ENCODE measurements at places on chromosomes 12 and 14.

- peak; percentile 47 for DNase-seq
These were observed 11.8 kb upstream of the SYNE2 start for GRCh38 chr14:63840981-63841380.

DNA sequence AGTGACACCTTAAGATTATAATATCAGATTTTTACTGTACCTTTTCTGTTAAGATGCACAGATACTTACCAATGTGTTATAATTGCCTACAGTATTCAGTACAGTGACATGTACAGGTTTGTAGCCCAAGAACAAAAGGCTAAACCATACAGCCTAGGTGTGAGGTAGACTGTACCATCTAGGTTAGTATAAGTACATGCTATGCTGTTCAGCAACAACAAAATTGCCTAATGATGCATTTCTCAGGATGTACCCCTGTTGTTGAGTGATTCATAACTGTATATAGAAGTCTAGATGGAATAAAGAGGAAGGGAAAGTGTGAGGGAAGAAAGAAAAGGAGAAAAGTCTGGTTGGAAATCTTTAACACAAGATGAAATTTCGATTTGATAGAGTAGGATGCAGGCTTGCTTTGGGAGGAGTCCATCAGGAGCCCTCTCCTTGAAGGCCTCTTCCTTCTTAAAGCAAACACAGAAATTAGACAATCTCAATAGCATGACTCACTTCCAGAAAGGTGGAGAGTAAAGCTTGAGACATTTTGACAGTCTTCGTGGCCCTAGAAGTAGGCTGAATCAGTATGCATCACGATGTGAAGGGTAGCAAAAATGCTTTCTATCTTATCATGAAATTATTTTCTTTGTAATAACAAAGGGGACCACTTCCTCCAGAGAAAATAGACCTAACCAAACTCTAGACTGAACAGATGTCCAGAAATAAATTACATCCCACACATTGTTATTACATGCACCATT is 191.5 kb downstream of the SYT1 start:
- DNase-seq: no peak

- DNase-seq: no peak
These were observed 139.1 kb downstream of the MED13L start for GRCh38 chr12:116138364-116138763.

DNA sequence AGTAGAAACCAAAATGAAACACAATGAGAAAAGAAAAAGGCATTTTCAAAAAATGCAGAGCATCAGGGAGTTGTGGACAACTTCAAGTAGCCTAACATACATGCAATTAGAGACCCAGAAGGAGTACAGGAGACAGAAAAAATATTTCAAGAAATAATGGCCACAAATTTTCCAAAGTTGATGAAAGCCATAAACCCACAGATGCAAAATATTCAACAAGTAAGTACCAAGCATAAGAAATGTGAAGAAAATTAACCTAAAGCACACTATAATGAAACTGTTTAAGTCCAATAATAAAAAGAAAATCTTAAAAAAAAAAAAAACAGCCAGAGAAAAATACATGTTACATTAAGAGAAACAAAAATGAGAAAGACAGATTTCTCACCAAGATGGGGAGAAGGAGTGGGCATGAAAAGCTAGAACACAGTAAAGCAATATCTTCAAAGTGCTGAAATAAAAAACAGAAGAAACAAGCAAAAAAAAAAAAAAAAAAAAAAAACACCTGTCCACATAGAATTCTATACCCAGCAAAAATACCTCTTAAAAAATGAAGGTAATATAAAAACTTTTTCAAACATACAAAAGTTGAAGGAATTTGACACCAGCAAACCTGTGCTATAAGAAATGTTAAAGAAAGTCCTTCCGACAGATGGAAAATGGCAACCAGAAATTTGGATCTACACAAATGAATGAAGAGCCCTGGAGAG is 77.1 kb downstream of the PRKAB1 start:
- no peak for DNase-seq

- DNase-seq: no peak
These were observed 1.5 kb upstream of the NTS start for GRCh38 chr12:85872497-85873091.

- no peak for DNase-seq
These were observed 44.8 kb downstream of the ARHGAP5 start for GRCh38 chr14:32121948-32122347.

GRCh38 chr14:96121660-96122395 is 82.7 kb downstream of the C14orf132 start:
- DNase-seq: no peak

GRCh38 chr12:96084624-96085023 is 49.2 kb upstream of the LTA4H start:
- DNase-seq: no peak

DNA sequence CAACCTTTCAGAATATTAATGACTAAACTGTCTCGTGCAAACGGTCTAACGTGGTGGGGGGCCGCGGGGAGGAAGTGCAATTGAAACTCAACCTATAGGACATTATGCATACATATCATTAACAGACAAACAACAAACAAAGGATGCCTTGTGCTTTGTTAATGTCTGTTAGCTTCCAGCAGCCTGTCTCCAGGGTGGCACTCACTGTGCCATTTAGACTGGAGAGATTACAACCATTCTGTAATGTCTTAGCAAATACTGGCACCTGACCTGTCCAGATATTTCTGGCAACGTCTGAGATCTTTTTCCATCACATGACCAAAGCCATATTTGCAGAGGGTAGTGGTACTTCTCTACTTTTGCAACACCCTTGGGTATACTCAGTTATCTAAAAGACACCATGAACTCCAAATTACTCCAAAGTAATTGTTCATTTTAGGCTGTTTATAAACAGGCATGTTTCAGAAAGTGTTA is 11.6 kb downstream of the BHLHE41 start:
- no peak for DNase-seq

GRCh38 chr14:37179896-37180502 is 7.6 kb upstream of the SLC25A21 start:
- no peak for DNase-seq

DNA sequence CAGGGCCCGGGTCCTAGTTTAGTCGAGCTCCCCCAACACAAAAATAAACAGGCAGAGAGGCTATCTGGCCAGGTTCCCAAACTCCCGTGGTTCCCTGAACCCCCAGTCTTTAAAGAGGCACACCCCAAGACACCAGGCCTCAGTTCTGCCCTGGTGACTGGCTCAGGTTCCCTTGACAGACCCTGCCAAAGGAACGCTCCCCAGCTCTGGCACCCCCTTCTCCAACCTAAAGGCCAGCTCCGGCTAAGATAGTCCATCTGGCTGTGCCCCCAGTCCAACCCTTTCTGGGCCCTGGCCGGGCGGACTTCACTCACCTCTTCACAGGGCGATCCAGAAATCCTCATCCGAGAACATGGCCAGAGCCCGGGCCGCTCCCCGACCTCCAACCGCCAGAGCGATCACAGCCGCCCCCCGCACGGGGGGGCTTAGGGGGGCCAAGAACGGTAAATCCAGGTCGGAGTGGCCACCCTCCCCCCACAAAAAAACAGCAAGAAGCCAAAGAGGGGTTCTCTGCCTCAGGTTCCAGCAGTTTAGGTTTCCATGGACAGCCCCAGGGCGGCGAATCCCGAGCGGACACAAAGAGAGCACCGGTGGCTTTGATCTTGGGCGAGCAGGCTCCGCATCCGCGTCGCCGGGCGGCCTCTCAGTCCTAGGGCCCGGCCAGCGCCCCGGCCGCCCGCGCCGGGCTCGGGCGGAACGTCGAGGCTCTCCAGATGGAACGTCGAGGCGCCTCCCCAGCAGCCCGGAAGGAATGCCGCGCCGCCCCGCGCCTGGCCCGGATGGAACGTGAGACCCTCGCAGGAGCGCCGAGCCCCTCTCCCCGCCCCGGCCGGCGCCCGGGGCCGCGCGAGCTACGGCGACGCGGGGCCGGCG is 1.1 kb downstream of the KMT2D start:
- no peak for DNase-seq

- no peak for DNase-seq
These were observed 38.7 kb upstream of the CRY1 start for GRCh38 chr12:107131832-107132616.

DNA sequence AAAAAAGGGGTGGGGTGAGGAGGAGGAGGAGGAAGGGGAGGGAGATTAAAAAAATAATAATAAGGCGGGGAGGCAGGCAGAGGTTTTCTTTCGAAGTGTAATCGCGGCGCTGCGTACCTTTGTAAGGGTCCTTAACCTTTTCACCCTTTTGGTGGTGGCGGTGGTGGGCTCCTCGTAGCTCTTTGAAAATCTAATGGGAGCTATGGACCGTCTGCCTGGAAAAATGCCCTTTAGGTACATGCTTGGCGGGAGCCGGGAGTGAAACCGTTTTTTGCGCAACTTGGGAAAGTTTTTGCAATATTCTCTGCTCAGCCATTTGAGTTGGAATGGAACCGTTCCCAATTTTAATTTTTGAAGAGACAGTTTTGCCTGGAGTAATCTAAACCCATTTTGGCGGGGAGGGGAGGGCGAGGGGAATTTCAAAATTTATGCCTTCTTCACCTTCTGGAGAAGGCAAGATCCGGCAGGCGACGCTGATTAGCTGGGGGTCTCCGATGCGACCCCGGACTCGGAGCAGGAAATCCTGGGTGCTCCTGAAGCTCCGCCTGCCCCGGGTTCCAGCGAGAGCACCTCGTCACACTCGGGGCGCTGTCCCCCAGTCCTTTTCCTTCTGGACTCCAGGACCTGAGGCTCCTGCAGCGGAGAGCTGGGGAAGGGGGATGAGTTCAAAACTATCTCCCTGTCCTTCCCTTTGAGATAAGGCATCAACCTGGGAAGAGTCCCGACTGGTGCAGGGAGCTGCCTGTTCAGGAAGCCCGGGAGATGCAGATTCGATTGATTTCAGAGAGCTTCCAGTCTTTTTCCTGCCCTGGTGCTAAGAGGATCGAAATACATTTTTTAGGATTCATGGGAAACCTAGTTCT is 74.6 kb upstream of the TBX5 start:
- no peak for DNase-seq

DNA sequence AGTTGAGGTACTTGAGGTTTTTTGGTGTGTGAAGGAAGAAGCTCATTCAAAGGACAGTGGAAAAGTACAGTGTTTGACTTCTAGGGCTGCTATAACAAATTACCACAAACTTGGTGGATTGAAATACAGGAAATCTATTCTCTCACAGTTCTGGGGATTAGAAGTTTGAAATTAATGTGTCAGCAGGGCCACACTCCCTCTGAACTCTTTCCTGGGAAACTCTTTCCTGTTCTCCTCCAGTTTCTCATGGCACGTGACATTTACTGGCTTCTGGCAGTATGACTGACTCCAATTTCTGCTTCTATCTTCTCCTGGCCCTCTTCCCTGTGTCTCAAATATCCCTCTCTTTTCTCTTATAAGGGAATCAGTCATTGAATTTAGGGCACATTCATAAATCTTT is 160.2 kb downstream of the CCDC91 start:
- DNase-seq: no peak

DNA sequence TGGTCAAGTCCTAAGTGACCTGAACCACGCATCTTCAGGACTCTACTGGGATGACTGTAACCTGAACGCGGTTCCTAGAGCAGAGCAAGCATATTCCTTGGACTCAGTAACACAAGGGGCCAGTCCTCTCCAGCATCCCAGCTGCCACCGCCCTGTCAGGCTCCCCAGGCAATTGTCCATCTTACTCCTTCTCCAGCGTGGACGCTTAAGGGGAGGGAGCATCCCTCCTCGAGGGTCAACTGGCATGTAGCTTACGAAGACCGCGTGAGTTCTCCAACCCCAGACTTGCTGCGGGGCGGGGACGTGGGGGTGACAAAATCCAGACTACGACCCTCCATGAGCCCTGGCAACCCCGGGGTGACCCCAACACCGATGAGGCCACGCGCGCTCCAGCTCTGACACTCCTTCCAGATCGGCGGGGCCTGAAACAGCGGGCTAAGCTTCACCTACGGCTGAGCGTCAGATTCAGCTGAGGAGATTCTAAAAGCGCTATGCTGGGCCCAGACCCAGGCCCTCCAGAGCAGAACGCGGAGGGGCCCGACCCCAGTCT is 846 bp upstream of the MTHFD1 start:
- no peak for DNase-seq

DNA sequence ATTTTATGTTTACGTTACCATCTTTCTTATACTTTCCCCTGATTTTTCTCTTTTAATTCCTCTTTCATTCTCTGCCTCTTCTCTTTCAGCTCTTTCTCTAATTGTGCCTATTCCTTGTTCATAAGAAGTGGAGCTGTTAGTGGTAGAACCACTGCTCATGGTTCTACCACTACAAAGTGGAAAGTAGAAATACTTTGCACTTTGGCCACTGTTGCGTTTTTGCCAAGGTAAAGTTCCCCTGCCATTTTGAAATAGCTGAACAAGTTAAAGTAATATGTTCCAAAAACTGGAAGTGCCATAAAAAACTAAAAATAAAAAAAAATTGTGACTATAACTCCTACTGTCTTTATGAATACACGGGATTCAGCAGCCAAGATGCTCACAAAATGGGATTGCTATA is 130.6 kb downstream of the MON2 start:
- no peak for DNase-seq

GRCh38 chr12:114990381-114990780 is 306.4 kb upstream of the TBX3 start:
- no peak for DNase-seq

DNA sequence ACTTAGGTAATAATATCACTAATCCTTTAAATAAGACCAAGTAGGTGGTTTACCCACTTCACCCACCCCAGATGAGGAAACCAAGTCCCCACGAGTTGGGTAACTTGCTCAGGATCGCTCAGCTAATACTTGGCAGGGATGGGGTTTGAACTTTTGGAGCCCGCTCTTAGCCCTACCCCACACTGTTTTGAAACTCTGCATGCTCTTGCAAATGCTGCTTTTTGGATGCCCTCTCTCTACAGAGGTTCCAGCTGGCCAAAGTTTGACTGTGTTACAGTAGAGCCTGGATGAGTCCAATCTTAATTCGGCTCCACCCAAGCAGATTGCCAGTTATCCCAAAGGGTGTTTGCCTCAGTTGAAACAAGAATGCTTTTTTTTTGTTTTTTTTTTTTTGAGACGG is 6.8 kb downstream of the PLEKHG3 start:
- DNase-seq: no peak

- no peak for DNase-seq
These were observed 13.9 kb upstream of the TNFRSF1A start for GRCh38 chr12:6355491-6356373.

- DNase-seq: no peak
These were observed 7.9 kb upstream of the HOXC13 start for GRCh38 chr12:53930591-53931255.

DNA sequence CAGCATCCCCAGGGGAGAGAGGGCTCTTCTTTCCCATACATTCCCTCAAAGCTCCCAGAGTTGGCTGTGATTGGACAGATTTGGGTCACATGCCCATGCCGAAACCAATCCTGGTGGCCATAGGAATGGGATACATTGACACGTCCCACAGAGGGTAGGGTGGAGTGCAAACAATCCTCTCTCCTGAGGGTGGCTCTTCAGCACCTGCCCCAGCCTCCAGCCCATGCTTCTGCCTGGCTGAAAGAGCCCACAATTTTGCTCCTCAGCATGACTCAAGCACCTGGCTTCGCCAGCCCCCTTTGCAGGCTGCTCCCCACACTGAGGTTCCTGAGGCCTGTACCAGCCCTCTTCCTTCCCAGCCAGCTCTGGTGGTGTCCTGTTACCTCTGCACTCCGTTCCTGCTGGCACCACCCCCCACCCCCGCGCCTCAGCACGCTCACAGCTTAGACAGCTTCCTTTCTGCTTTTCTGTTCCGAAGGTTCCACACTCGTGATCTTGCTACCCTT is 71.7 kb downstream of the CCDC92 start:
- no peak for DNase-seq
